ENCODE measurements at places on chromosomes 3 and 15.

DNA sequence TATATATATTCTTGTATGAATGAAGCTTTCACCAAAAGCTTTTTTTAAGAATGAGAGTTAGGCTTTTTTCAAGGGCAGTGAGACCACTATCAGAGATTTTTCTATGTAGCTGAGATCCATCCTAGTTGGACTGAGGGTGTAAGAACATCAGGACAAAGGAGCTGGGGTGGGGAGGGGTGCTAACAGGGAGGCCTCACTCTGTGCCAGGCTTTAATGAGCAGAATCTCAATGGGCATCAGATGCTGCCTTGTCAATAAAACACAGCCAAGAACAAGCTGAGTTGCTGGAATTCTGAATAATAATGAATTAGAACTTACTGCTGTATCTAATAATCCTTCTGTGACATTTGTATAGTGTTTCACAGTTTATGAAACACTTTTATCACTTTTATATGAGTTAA lies 41.4 kb upstream of the USP3 start:
- no peak for ATAC-seq

- ATAC-seq: no peak
These were observed 20.8 kb upstream of the BCL2A1 start for GRCh38 chr15:79991826-79992225.

- peak; percentile 80 for ATAC-seq
These were observed 113.5 kb upstream of the SLC7A14 start for GRCh38 chr3:170699158-170700053.

DNA sequence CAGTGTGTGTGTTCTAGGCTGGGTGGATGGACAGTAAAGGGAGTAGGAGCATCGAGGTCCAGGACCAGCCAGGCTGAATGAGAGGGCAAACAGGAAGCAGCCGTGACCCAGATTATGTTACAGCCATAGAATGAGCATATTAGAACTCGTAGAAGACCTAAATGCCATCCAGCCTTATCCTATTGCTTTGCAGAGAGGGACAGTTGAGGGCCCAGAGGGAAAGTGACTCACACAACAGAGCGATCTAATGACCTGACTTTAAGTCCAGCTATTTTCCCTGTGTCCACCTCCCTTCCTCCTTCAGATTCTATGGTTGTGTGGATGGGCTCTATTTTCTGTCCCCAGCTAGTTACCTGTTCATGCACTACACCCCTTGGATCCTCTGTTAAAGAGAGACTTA lies 634.1 kb upstream of the TBL1XR1 start:
- no peak for ATAC-seq

- no peak for ATAC-seq
These were observed 291.0 kb upstream of the SATB1 start for GRCh38 chr3:18716101-18716500.

GRCh38 chr3:80806673-80807072 lies 954.8 kb downstream of the GBE1 start:
- ATAC-seq: no peak

GRCh38 chr15:73572296-73572695 lies 60.9 kb downstream of the NPTN start:
- no peak for ATAC-seq

DNA sequence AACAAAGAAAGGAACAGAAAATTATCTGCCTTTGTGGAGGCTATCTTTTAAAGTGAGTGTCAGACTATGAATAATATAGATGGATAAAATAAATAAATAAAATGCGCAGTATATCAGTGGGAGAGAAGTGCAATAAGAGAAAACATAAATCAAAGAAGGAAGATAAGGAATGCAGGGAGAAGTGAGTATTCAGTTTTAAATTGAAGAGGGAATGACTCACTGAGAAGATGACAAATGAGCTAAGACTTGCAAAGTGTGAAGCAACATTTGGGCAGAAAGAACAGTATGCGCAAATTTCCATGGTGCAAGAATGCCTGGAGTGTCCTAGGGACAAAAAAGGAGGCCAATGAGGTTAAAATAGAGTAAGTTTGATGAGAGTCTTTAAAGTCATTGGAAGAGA lies 1300.1 kb upstream of the ALCAM start:
- ATAC-seq: no peak

- ATAC-seq: no peak
These were observed 46.8 kb upstream of the ZCWPW2 start for GRCh38 chr3:28301688-28302087.

DNA sequence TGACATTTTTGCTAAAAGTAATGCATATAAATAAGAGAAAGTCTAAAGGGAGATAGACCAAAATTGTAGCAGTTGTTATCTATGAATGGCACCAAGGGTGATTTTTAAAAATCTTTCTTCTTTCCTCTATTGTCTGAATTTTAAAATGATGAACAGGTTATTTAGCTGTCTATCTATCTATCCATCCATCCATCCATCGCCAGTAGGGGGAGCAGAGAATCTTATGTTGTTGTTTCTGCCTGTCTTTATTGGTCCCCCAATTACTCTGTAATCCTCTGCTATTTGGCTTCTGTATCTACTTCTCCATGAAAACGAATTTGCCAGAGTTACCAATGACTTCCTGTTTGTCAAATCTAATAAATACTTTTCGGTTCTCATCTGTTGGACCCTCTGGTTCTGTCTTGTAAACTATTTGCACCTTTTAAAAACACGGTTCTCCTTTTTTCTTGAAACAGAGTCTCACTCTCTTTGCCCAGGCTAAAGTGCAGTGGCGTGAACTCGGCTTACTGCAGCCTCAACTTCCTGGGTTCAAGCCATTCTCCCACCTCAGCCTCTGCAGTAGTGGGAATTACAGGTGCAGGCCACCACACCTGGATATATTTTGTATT lies 86.0 kb downstream of the ECT2 start:
- no peak for ATAC-seq

DNA sequence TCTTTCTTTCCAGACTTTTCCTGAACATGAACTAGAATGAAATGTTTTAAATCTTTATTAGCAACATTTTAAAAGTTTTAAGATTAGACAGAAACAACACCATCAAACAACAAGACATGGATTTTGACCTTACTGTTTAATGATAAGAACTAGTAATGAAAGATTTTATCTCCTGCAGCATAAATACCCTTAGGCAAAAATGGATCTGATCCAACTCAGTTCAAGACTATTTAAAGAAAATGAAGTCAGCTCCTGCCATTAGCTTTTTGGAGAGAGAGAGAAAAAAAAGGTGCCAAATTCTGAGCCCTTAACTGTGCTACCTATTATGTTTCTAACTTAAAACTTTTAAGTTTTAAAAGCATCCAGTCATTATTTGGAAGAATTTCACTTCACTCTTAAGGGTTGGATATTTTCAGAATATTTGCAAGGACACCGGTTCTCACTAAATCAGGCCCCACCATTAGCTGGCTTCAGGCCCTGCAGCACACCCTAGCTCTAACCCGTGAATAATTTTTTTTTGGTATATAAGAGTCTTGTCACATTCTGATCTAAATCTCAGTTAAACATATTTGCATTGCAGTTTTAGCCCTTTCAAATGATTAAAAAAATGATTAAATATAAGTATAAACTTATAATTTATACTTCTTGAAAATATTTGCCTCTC lies 60.0 kb downstream of the NR1I2 start:
- ATAC-seq: no peak

- no peak for ATAC-seq
These were observed 555.6 kb upstream of the RGMA start for GRCh38 chr15:93644595-93644994.

DNA sequence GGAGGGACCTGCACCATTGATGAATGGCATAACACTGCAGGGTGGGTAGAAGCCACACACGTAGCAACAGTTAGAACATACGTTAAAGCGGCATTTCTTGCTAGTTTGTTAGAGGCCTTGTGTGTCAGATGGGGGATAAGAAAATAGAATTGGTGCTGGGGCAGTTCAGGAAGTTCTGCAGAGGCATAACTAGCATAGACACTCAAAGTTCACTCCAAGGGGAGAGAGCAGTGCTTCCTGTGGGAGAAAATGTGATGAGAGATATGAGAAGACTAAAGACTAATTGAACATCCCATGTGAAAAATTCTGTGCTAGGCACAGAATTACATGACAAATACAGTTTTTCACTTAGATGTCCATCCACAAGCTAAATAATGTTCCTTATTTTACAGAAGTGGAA lies 327.1 kb downstream of the ZNF621 start:
- no peak for ATAC-seq

- no peak for ATAC-seq
These were observed 80.6 kb upstream of the CTNNB1 start for GRCh38 chr3:41118461-41119390.

- no peak for ATAC-seq
These were observed 1.0 kb downstream of the LEKR1 start for GRCh38 chr3:156826896-156827882.

DNA sequence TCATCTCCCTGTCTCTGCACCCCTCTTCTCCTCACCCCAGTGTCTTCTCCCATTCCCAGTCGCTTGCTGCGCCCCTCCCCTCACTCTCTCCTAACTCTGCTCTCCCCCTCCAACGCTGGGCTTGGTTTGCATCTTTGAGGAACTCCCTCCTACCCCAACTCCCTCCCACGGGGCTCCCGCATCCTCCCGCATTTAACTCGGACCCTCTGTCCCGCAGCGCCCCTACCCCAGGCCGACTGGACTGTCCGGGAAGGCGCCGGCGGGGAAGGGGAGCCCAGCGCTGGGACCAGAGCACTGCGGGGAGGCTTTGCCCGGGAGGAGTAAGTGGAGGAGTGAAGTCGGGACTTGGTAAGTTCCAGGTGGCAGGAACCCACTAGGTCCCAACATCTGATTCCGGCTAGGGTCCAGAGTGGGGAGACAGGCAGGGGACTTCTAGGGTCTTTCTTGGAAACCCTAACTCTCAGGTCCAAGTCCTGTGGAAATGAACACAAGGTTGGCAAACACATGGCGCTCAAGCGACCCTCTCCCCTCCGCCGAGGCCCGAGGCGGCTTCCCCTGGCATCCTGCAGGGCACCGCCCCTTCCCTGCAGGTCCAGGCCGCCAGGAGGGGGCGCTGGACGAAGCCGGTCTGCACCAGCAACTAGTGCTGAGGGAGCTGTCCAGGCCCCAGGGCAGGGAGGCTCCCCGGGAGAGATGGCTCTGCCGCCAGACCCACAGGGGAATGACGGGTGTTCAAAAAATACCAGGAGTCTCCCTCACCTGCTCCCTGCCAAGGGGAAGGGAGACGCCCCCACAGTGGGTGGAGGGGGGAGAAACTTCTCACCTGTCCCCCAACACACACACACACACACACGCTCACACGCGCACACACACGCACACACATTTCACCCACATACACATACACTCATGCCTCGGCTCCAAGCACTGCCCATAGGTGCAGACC lies 53.2 kb downstream of the LHFPL4 start:
- peak; percentile 49 for ATAC-seq

DNA sequence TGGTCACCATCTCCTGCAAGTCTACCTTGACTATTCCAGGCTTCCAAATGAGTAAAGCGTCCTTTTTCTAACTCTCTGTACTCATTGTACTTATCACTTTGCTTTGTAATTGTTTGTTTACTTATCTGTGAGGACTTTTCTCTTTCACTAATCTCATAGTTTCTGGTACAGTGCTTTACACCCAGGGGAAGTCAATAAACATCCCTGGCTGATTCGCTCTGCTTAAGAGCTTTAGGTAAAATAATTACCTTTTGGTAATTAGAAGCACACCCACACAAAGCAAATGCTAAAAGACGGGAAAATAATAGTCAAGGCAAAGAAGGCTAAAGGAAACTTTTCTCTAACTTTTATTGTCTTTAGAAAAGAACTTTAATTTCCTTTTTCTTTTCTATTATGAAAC lies 466.9 kb upstream of the ROBO1 start:
- ATAC-seq: no peak

DNA sequence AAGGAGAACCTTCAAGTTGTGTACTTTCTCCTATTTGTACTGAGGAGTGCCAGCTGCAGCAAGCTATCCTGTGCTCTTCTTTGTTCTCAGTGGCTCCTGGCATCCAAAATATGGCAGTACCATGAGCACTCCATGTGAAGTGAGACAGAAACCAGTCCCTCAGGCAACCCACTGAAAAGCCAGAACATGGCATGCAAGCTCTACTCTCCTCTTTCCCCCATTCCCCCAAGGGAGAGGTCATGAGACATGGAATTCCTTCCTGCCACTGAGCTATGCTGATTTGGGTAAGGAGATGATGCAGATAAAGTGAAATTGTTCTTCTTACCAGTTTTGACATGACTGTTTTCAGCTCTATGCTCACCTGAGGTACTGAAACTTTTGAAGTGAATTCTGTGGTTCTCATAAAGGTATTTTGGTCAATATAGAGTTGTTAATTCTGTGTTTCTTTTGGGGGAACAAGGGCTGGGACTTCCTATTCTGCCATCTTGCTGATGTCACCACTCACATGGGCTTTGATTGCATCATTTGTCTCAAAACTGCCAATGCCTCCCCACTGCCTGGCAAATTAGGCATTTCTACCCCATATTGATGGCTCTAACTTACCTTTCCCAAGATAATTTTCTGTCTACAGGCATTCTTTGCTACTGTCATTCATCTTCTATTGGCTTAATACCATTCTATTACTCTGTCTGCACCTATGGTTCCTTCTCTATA lies 22.8 kb upstream of the CEP152 start:
- no peak for ATAC-seq

GRCh38 chr15:81301815-81302399 lies 22.0 kb downstream of the STARD5 start:
- peak; percentile 52 for ATAC-seq

- peak; percentile 50 for ATAC-seq
These were observed 1.1 kb upstream of the IGF1R start for GRCh38 chr15:98647026-98647773.

GRCh38 chr3:160127308-160127707 lies 97.9 kb upstream of the C3orf80 start:
- ATAC-seq: no peak

DNA sequence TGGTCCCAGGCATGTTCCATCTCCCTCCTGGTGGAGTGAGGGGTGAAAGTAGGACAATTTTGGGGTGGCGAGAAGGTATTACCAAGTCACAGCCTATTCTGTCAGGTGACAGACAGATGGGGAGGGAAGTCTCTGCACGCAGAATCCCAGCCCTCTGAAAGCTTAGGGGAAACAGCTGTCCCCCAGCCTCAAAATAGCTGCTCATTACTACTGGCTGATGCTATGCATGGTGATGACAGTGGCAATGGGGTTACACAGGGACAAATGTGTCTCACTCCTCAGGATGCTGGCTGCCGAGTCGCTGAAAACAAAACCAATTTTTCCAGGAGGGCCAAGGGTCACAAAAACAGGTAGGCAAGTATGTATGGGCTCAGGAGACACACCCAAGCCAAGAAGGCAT lies 68.8 kb upstream of the OXTR start:
- ATAC-seq: no peak

- no peak for ATAC-seq
These were observed 58.4 kb upstream of the RBP1 start for GRCh38 chr3:139597947-139598346.

DNA sequence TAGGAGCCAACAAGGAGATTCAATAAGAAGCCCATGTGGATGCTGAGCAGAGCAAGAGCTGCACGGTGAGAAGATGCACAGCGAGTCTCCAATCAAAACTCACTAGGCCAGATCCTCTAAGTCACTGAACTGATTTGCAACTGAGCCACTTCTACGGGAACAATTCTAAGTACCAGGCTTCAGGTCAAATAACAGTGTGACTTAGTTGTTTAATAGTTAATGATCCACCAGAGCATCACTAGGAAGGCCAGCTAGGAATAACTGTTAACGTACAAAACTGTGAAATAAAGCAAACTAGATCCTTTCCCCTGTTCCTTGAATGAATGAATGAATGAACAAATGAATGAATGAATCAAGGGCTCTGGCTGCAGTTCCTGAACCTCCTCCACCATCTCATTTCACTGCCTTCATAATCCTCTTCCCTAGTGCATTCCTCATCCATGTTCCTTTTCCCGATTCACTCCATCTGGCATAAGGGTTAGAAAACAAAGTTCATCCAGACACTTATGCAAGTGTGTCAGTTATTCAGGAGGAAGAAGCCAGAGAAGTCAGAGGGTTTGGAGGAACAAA lies 59.7 kb downstream of the ATP8B4 start:
- ATAC-seq: no peak

GRCh38 chr3:144363856-144364255 lies 392.2 kb downstream of the DIPK2A start:
- no peak for ATAC-seq

All from gastroesophageal sphincter (tissue), 4 donors.